ENCODE measurements at places on chromosomes 2 and 18.

- no peak for DNase-seq
These were observed 41.1 kb upstream of the EPB41L3 start for GRCh38 chr18:5584746-5585417.

DNA sequence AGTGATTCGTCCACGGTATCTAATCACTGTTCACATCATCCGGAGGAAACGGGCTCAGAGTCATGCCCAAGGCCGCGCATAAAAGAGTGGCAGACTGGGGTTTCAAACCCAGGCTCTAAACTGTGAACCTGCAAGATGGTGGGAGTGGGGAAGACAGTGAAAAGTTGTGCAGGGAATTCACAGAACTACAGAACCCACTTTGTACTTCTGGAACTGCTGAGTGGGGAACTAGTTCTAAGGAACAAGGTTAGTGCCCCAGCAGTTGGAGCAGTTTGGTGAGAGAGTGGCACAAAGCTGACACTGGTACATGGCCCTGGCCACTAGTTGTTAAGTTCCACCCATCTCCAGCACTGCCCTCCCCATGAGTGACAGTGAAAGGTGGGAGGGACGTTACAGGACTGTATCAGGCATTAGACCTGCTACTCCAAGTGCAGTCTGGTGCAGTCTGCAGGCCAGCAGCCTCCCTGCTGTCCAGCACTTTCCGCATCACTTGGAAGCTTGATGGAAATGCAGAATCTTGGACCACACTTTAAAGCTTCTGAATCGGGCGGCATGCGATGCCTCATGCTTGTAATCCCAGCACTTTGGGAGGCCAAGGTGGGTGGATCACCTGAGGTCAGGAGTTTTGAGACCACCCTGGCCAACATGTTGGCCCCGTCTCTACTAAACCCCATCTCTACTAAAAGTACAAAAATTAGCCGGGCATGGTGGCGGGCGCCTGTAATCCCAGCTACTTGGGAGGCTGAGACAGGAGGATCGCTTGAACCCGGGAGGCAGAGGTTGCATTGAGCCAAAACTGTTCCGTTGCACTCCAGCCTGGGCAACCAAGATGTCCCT, 47.3 kb downstream of the C2orf42 start:
- peak; percentile 70 for DNase-seq

DNA sequence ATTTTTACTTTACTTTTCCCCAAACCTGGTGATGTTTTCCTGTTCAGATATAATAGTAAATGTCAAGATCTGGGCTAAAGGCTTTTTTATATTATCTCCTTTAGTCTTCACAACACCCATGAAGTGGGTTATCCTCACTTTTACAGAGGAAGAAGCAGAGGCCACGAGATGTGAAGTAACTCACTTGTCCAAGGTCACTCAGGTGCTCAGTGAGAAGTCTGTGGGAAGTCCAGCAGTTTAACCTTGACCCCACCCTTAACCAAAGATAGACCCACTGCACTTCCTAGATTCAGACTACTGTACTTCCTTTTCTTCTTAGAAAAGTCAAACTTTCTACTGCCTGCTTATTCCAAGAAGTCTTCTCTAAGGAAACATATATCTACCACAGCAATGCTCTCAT, 56.3 kb upstream of the STAT1 start:
- no peak for DNase-seq

GRCh38 chr18:71079606-71080005, 790.8 kb downstream of the SOCS6 start:
- DNase-seq, result no peak

- no peak for DNase-seq
These were observed 1070.7 kb downstream of the CNTNAP5 start for GRCh38 chr2:125095826-125096225.

DNA sequence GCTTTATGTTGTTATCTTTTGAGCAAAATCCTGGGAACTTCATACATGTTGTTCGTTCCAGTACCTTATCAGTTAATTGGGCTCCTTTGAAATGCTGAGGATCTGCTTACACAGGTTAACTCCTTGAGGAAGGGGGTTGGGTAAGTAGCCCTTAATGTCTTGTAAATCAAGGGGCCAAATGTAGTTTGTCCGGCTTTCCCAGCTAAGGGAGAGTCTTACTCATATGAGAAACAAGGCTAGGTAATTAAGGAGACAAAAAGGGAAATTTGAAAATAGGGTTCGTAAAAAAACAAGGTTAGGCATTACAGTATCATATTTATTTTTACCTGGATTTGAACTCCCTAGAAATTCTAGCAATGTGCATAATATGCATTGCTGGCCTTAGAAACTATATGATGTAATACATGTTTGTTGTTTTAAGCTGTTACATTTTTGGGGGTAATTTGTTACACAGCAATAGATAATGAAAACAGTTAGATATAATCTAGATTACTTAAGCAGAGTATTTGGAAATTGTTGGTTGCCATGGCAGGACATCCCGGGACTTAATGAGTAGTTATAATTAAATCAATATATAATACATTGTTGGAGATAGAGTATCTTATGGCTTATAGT, 30.9 kb upstream of the RNF149 start:
- DNase-seq, result no peak

Data from adrenal gland (tissue), 19 donors.